Chondrocyte (in vitro differentiated cells): ENCODE measurements at places on chromosomes 12 and 14. TPM values are rescaled to one million over a fixed set of nuclear protein-coding genes. Genes with fewer than 3 reads are reported as not detected.

DNA sequence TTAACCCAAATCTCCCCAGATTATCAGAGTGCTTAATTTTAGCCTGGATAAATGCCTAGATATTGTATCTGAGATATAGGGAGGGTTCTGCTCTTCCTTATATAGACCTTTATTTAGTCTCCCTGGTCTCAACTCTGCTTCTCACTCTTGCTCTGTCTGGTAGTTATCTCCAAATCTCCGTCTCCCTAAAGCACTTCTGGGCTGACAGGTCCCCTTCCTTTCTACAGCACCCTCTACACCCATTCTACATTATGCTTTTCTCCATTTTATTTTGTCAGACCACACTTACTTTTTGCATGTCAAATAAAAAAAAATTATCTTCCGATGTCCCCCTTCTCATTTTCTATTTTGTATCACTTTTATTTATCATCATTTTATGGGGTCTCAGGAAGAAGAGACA is 2.0 kb upstream of the ERC1 start:
- H3K36me3 ChIP-seq, result no peaks in the 10 kb centered on the region
- no peaks in the 10 kb centered on the region for H3K27me3 ChIP-seq

TAS2R19 gene
- total RNA-seq, result 1.4 to 2.2 TPM (median 1.9 TPM) in 3 replicates

TMEM179 gene
- total RNA-seq, result 0.54 to 1.2 TPM (median 0.75 TPM) in 3 replicates

DNA sequence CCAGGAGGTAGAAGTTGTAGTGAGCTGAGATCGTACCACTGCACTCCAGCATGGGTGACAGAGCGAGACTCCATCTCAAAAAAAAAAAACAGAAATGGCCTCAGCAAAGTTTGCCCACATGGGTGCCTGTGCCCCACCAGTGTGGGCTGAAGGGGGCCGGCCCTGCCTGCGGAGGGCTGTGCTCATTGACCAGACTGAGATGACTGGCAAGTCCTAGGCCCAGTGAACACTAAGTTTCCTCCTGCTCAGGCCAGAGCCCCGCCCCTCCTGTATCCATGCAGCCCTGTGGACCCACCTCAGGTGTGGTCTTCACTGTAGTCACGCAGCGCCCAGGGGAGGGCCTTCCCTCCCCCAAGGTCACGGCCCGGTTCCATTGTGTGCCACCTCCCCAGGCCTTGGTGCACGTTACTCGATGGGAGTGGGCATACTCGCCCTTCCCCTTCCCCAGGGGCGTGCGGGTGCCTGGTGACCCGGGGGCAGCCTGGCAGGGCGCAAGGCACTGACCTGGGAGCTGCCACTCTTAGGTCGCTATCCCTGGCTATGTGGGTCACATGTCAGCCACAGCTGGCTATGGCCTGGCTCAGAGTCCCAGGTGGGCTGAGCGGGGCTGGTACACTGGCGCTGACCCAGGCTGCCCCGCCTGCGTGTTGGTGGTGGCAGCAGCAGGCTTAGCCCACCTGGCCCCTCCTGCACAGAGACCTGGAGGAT is 16.1 kb downstream of the INF2 start:
- H3K27ac ChIP-seq, result no peak overlapping the region
- H3K27me3 ChIP-seq, result no peaks in the 10 kb centered on the region
- no peak for DNase-seq
- peaks cover 13% of the 10 kb centered on the region for H3K36me3 ChIP-seq
- H3K4me3 ChIP-seq, result no peak overlapping the region

GRCh38 chr12:130651188-130651959 is 64.7 kb downstream of the RIMBP2 start:
- H3K4me1 ChIP-seq, result no peaks in the 10 kb centered on the region
- H3K27me3 ChIP-seq, result peaks cover 7% of the 10 kb centered on the region
- H3K36me3 ChIP-seq, result no peaks in the 10 kb centered on the region

- H3K36me3 ChIP-seq, result no peaks in the 10 kb centered on the region
- no peak for DNase-seq
- peaks cover 18% of the 10 kb centered on the region for H3K27me3 ChIP-seq
- H3K4me3 ChIP-seq, result no peak overlapping the region
Observed at GRCh38 chr14:34128665-34129064, 177.8 kb upstream of the EGLN3 start.
